T-helper 2 cell treated with Interferon-gamma antibody and Interleukin-4, amounts not matched to agents 5 μg/mL and 100 μg/mL, for 36 hours (primary cell): ENCODE measurements at places on chromosomes 13 and 19.

DNA sequence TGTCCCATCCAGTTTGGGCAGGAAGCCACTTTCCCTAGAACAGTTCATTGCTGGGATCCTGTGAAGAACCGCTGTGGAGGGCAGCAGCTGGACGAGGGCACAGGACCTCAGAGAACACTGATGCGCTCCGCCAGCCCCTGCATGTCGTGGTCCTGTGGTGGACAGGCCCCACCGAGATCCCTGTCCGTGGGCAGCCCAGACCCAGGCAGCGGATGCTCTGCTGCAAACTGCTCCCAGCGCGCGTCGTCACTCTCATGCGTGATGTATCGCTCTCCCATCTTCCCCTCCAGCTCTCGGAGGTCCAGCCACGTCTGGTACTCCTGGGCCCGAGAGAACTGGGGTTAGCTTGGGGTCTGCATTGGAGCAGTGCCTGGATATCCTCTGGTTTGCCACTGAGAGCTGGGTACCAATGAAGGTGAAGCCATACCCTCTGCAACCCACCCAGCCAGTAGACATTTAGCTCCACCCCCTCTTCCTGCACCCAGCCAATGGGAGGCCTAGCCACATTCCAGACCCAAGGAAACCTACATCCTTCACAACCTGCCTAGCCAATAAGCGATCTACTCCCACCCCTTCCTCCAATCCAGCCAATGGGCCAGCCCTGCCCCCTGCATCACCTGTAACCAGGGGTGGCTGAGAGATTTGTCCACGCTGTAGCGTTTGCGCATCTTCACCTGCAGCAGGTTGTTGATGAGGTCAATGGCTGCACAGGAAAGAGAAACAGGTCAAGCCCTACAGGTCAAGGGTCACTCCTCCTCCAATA is 13.6 kb upstream of the DACT3 start:
- H3K4me3 ChIP-seq, result no peak overlapping the region
- no peak for DNase-seq

- H3K27ac ChIP-seq, result peak overlapping the region; percentile 28
- H3K27me3 ChIP-seq, result no peaks in the 10 kb centered on the region
- H3K36me3 ChIP-seq, result peaks cover 31% of the 10 kb centered on the region
- H3K4me3 ChIP-seq, result no peak overlapping the region
- no peak for DNase-seq
Observed at GRCh38 chr13:98549006-98549727, 27.7 kb downstream of the STK24 start.

- no peak overlapping the region for H3K4me3 ChIP-seq
- H3K36me3 ChIP-seq, result peaks cover 46% of the 10 kb centered on the region
- no peak for DNase-seq
- H3K4me1 ChIP-seq, result peaks cover 2% of the 10 kb centered on the region
Observed at GRCh38 chr19:16640951-16641350, 12.9 kb upstream of the MED26 start.

DNA sequence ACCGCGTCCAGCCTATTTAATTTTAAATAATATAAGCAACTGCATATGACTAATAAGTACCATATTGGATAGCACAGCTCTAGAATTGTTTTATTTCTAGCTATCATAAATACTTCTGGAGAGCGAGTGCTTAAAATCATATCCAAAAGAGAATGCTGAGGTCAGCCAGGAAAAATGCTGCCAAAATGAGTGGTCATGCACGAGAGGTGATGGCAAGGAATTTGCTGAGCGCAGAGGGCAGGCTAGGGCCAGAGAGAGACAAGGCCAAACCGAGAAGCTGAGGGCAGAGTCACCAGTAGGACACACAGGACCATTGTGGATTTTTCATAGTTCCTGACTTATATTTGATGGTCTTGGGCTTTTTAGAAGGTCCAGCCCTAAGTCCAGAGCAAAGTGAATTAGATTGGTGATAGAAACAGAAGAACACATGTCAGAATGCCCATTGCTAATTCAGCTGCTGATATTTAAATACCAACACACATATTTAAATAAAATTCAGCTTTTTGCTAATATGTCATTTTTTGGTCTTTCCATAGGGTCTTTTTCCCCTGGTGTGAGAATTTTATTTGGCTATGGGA is 33.6 kb upstream of the UBL3 start:
- no peak overlapping the region for H3K4me3 ChIP-seq
- H3K27me3 ChIP-seq, result peaks cover 12% of the 10 kb centered on the region
- peaks cover 18% of the 10 kb centered on the region for H3K4me1 ChIP-seq
- no peak overlapping the region for H3K27ac ChIP-seq
- no peak for DNase-seq
- no peaks in the 10 kb centered on the region for H3K36me3 ChIP-seq

DNA sequence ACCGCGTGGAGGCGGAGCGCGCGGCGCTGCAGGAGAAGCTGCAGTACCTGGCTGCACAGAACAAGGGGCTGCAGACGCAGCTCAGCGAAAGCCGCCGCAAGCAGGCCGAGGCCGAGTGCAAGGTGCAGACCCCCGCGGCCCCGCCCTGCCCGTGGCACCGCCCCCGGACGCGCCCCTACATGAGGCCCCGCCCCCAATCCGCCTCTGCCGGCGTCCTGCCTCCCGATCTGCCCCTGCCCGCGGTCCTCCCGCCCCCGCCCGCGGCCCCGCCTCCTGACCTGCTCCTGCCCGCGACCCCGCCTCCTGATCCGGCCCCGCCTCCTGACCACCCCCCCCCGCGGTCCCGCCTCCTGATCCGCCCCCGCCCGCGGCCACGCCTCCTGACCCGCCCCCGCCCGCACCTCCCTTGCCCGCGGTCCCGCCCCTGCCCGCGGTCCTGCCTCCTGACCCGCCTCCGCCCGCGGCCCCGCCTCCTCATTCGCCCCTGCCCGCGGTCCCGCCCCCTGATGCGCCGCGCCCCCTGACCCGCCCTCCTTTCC is 11.7 kb downstream of the PRR36 start:
- H3K27ac ChIP-seq, result no peak overlapping the region
- H3K4me3 ChIP-seq, result no peak overlapping the region
- peaks cover 39% of the 10 kb centered on the region for H3K27me3 ChIP-seq
- H3K36me3 ChIP-seq, result no peaks in the 10 kb centered on the region
- peaks cover 6% of the 10 kb centered on the region for H3K4me1 ChIP-seq

DNA sequence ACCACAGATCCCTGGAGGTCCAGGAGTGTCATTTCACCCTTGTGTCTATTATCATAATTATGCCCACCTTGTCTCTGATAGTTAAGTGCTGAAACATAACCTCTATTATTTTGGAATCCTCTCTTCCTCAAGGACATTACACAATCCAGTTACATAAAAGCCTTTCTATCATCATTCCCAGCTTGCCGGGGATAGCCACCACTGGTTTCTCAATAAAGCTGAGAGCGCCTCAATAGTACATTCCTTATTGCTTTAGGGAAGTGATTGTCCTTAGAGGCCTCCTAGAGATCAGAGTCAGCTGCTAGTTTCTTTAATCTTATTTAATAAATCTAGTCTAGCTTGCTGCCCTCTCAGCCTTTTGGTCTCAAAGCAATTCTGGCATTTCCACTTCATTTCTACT is 490.0 kb upstream of the ATXN8OS start:
- no peaks in the 10 kb centered on the region for H3K4me1 ChIP-seq
- no peak for DNase-seq
- no peak overlapping the region for H3K27ac ChIP-seq
- no peaks in the 10 kb centered on the region for H3K27me3 ChIP-seq

DNA sequence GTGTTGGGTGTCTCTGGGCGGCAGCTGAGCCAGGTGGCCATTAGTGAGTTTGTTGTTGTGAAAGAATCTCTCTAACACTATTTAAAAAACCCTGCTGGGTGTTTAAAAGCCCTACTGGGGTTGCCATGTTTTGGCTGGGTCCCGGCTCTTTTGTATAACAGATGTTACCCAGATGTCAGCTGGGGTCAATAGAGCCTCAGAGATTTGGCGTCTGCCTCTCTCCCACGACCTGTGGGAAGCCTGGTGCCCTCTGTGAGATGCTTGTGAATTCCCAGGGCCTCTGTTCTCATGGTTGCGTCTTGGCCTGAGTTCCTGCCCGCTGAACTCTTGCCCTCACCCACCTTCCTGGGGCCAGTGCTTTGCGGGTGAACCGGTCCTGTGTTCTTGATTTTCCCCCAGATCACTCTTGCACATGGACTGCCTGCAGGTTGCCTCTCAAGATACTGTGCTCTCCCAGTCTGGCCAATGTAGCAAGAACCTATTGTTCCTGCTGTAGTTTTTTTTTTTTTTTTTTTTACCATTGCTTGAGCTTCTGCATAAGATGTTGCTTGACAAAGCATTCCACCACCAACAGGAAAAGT is 9.5 kb downstream of the NFILZ start:
- peaks cover 5% of the 10 kb centered on the region for H3K27me3 ChIP-seq
- DNase-seq, result no peak
- no peaks in the 10 kb centered on the region for H3K36me3 ChIP-seq
- H3K4me3 ChIP-seq, result no peak overlapping the region
- H3K4me1 ChIP-seq, result peaks cover 4% of the 10 kb centered on the region

- no peaks in the 10 kb centered on the region for H3K4me1 ChIP-seq
- no peak overlapping the region for H3K27ac ChIP-seq
- no peaks in the 10 kb centered on the region for H3K36me3 ChIP-seq
- no peaks in the 10 kb centered on the region for H3K27me3 ChIP-seq
- H3K4me3 ChIP-seq, result no peak overlapping the region
Observed at GRCh38 chr13:107713314-107713713, 502.0 kb downstream of the LIG4 start.

DNA sequence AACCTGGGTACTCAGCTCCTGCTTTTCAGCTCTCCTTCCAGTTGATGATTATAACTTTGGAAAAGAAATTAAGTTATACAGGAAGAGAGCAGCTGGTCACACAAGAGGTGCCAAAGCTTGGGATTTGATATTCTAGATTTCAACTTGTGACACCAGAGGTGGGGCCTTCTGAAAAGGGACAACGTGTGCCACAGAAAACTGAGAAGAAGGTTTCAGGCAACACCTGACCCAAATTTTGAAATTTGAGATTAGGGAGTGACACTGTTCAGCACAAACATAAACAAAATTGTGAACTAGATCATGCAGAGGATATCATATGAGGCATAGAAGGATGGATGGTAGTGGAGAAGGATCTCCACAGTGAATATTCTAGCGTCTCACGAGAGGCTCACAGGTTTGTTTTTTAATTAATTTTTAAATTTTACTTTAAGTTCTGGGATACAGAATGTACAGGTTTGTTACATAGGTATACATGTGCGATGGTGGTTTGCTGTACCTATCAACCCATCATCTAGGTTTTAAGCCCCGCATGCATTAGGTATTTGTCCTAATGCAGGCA is 379.7 kb downstream of the ENOX1 start:
- H3K27me3 ChIP-seq, result peaks cover 4% of the 10 kb centered on the region
- H3K4me3 ChIP-seq, result no peak overlapping the region
- no peaks in the 10 kb centered on the region for H3K36me3 ChIP-seq
- no peak overlapping the region for H3K27ac ChIP-seq
- H3K4me1 ChIP-seq, result no peaks in the 10 kb centered on the region

DNA sequence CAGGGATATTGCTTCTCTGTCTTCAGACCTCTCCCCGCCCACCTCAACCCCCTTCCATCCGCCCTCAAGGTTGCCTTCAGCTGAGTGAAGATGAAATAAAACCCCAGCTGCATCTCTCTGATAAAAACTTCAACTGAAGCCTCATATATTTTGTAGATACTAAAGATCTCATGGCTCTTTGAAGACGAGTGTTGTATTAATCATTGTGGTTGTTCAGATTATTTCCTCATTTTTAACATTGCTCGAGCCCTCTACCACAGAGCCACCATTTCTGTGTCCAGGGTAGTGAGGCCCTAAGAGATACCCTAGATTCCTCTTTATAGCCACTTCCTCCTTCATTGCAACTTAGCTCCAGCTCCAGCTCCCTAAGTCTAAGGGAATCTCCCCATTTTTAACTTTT is 312.8 kb upstream of the ZNF507 start:
- H3K27me3 ChIP-seq, result no peaks in the 10 kb centered on the region
- no peaks in the 10 kb centered on the region for H3K36me3 ChIP-seq
- DNase-seq, result no peak
- H3K4me1 ChIP-seq, result no peaks in the 10 kb centered on the region

- no peaks in the 10 kb centered on the region for H3K4me1 ChIP-seq
- H3K27me3 ChIP-seq, result no peaks in the 10 kb centered on the region
- no peak overlapping the region for H3K27ac ChIP-seq
- H3K36me3 ChIP-seq, result no peaks in the 10 kb centered on the region
- no peak for DNase-seq
- no peak overlapping the region for H3K4me3 ChIP-seq
Observed at GRCh38 chr13:35744566-35745178, 268.2 kb upstream of the MAB21L1 start.

GRCh38 chr13:20165417-20166257 is 4.8 kb upstream of the GJA3 start:
- peaks cover 57% of the 10 kb centered on the region for H3K27me3 ChIP-seq
- H3K4me3 ChIP-seq, result no peak overlapping the region
- no peaks in the 10 kb centered on the region for H3K36me3 ChIP-seq
- no peak for DNase-seq
- peaks cover 8% of the 10 kb centered on the region for H3K4me1 ChIP-seq

DNA sequence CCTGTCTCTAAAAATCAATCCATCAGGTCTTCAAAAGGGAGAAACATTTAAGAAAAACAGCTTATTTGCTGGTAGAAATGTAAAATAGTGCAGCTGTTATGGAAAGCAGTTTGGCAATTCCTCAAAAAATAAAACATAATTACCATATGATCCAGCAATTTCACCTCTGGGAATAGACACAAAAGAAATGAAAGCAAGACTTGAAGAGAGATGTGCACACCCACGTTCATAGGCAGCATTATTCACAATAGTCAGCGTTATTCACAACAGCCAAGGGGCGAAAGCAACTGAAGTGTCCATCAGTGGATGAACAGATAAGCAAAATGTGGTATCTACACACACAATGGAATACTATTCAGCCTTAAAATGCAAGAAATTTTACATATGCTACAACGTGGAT is 45.1 kb upstream of the DOCK9 start:
- no peak overlapping the region for H3K4me3 ChIP-seq
- peaks cover 20% of the 10 kb centered on the region for H3K36me3 ChIP-seq

DNA sequence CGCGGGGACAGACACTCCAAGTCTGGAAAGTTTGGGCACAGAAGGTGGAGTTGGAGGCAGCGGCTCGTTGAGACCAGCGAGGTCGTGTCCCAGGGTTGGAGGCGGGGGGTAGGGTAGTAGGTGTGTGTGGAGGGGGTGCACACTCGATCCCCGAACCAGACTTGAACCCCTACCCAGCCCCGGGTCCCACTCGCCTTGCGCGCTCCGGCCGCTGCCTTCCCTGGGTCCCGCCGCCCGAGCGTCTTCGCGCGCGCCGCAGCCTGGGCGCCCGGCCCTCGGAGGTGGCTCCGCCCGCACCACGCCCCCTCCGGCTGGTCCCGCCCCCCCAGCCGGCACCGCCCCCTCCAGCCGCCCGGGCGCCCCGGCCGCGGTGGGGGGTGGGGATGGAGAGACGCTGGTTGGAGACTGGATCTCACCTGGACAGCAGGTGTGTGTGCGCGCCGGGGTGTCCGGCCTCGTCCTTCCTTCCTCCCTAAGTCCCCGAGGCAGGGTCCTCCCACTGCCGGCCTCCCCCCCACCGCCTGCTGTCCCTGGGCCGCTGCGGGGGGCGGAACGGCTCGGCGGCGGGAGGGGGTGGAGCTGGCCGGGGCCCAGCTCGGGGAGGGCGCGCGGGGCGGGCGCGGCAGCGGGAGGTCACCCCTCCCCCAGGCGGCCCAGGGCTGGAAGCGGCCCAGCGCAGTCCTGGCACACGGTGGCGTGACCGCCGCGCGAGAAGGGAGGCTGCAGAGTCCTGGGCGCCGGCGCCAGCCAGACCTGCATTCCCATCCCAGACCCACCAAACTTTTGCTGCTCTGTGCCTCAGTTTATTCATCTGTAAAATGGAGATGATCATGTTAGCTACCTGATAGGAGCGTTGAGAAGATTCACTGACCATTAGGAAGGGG is at the start of gene KANK2:
Gene KANK2 (minus strand): TSS at position 255 of the 884 bp plus-strand sequence. CDS start 3,034 bp downstream, outside the sequence.
- no peak within 1 kb of the TSS for H3K27ac ChIP-seq
- DNase-seq, result peak; percentile 73
- peak within 1 kb of the TSS; percentile 78 for H3K4me3 ChIP-seq
- H3K4me1 ChIP-seq, result peaks cover 4% of the 10 kb centered on the region
- no peaks in the 10 kb centered on the region for H3K36me3 ChIP-seq

- no peak overlapping the region for H3K4me3 ChIP-seq
- no peaks in the 10 kb centered on the region for H3K4me1 ChIP-seq
- DNase-seq, result no peak
- H3K27ac ChIP-seq, result no peak overlapping the region
Observed at GRCh38 chr13:78409172-78409571, 194.2 kb downstream of the POU4F1 start.
